Hepatocyte (in vitro differentiated cells): ENCODE measurements at places on chromosomes 4 and X. TPM values are rescaled to one million over a fixed set of nuclear protein-coding genes. Genes with fewer than 3 reads are reported as not detected.
A peak's percentile ranks its signal among the peaks of the same experiment; 100 is the strongest.

DNA sequence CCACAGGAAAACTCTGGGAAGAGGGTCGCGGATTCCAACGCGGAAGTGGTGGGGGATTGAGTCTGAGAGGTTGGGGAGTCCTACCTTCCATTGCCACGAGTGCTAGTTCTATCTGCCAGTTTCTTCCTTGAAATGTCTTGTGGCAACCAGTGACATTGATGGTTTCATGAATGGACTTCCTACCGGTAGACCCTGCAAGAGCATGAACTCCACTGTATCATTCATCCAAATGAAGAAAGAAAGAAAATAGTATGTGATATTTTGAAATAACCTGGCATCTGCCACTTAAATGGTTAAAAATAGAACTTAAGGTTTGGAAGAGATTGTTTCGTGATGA, 1.1 kb upstream of the SLC10A7 start:
- H3K4me1 ChIP-seq = peaks cover 14% of the 10 kb centered on the region
- no peaks in the 10 kb centered on the region for H3K36me3 ChIP-seq
- H3K4me3 ChIP-seq = peak overlapping the region; percentile 84
- DNase-seq = no peak

DNA sequence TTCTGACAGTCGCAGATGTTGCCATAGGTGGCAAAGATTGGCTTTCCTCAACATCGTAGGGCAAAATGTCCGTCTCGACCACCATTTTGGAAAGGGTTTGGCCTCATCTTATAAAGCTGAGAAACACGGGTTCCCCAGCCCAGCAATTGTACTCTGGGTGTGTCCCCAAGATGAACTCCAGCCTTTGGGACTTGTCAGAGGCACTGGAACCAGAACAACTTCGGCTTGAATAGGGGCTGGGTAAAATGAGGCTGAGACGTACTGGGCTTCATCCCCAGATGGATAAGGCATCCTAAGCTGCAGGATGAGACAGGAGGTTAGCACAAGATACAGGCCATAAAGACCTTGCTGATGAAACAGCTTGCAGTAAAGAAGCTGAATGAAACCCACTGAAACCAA, 151.9 kb downstream of the CRLF2 start:
- H3K4me3 ChIP-seq = no peak overlapping the region
- no peaks in the 10 kb centered on the region for H3K4me1 ChIP-seq
- H3K36me3 ChIP-seq = no peaks in the 10 kb centered on the region
- no peak overlapping the region for H3K27ac ChIP-seq
- no peak for DNase-seq

GRCh38 chr4:6601661-6602250, 26.8 kb downstream of the MAN2B2 start:
- no peak overlapping the region for H3K27ac ChIP-seq
- H3K27me3 ChIP-seq = no peaks in the 10 kb centered on the region
- H3K4me1 ChIP-seq = no peaks in the 10 kb centered on the region
- H3K36me3 ChIP-seq = no peaks in the 10 kb centered on the region
- no peak overlapping the region for H3K4me3 ChIP-seq

GRCh38 chrX:134753718-134754008, 95.4 kb upstream of the PLAC1 start:
- H3K27ac ChIP-seq = peak overlapping the region; percentile 23
- no peak overlapping the region for H3K4me3 ChIP-seq
- no peaks in the 10 kb centered on the region for H3K4me1 ChIP-seq
- no peak for DNase-seq
- H3K36me3 ChIP-seq = no peaks in the 10 kb centered on the region
- H3K27me3 ChIP-seq = no peaks in the 10 kb centered on the region

DNA sequence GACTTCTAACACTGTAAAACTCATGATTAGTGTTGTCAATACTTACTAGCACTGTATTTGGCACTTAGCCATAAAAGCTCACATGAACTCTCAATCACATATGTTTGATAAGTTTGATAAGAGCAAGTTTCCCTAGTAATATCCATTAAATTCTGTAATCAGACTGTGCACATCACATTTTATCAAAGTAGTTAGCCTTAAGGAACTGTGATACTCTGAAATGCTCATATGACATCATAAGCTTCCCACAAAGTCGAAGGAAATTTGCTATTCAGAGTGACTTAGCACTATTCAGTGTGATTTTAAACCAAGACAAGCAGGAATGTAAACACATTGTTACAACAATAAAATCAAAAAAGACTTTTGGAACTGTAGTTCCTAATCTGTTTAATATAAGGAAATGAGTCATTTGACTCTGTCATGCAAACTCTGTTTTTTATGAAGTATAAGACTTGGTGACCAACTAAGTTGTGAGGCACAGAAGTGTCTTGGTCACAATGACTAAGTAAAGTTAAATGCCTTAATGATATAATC, 6.7 kb downstream of the SLC7A11 start:
- DNase-seq = no peak
- H3K36me3 ChIP-seq = no peaks in the 10 kb centered on the region
- no peak overlapping the region for H3K4me3 ChIP-seq
- H3K27me3 ChIP-seq = no peaks in the 10 kb centered on the region

- no peak overlapping the region for H3K27ac ChIP-seq
- no peaks in the 10 kb centered on the region for H3K36me3 ChIP-seq
- no peaks in the 10 kb centered on the region for H3K4me1 ChIP-seq
- peak; percentile 74 for DNase-seq
- H3K27me3 ChIP-seq = no peaks in the 10 kb centered on the region
- H3K4me3 ChIP-seq = no peak overlapping the region
Measured at GRCh38 chr4:26459054-26459755, 31.1 kb downstream of the CCKAR start.

DNA sequence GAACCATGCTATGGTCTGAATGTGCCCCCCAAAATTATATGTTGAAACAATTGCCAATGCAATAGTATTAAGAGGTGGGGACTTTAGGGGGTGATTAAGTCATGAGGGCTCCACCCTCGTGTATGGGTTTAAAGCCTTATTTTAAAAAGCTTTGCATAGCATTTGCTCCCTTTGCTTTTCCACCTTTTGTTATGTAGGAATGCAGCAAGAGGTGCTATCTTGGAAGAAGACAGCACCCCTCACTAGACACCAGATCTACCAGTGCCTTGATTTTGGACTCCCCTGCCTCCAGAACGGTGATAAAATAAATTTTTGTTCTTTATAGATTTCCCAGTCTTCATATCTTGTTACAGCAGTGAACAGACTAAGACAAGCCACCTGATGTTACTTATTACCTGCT, 23.3 kb upstream of the NPNT start:
- no peak overlapping the region for H3K4me3 ChIP-seq
- no peaks in the 10 kb centered on the region for H3K4me1 ChIP-seq
- no peaks in the 10 kb centered on the region for H3K36me3 ChIP-seq
- no peak overlapping the region for H3K27ac ChIP-seq

DNA sequence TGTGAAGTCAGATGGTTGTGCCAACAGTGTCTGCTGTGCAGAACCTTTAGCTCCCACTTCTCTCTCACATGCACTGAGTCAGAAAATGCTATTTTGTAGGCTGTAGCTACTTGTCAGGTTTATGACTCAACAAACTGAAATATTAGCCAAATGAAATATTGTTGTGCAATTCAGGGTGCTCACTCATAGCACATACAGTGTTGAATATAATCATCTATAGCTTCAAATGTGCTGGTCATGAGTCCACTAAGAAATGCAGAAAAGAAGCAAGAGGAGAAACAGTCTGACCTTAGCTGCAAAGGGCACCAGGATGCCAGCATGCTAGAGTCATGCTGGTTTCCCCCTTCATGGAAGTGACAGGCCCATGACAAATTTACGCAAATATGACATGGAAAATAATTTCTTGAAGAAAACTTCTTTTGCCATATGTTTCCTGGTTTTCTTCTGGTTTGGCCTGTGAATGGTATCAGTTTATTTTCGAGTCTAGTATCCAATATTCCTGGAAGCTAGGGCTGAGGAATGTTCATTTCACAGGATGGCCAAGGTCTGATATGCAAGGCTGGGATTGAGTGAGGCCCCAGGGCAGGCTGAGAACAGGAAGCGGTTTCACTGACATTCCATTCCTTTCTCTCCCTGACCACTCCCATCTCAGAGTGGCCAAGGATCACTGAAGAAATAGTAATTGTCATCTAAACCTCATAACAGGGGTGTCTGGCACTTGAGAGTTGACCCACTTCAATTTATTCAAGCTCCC, 10.3 kb upstream of the CXCL2 start:
- peak overlapping the region; percentile 90 for H3K27ac ChIP-seq
- H3K27me3 ChIP-seq = no peaks in the 10 kb centered on the region
- no peak overlapping the region for H3K4me3 ChIP-seq
- H3K36me3 ChIP-seq = no peaks in the 10 kb centered on the region

GRCh38 chr4:1237981-1238675, 10.8 kb downstream of the CTBP1 start:
- no peaks in the 10 kb centered on the region for H3K27me3 ChIP-seq
- H3K4me1 ChIP-seq = peaks cover 23% of the 10 kb centered on the region
- no peak overlapping the region for H3K27ac ChIP-seq
- no peaks in the 10 kb centered on the region for H3K36me3 ChIP-seq

DNA sequence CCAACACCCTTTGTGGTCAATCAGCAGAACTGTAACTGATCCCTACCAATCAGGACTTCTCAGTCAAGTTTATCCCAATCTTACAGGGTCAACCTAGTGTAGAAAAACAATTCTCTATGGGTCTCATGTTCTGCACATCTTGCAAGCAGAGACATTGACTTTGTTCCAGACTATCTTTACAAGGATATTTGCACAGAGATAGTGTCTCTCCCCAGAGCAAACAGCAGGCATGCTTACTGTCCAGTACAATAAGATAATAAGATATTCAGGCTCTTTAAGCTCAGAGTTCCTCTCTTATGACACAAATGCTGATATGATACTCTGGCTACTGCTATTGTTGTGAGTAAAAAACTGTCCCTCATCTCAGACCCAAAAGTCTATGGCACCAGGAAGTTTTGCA, 53.2 kb downstream of the ACSL4 start:
- no peaks in the 10 kb centered on the region for H3K36me3 ChIP-seq
- DNase-seq = no peak
- no peaks in the 10 kb centered on the region for H3K27me3 ChIP-seq

DNA sequence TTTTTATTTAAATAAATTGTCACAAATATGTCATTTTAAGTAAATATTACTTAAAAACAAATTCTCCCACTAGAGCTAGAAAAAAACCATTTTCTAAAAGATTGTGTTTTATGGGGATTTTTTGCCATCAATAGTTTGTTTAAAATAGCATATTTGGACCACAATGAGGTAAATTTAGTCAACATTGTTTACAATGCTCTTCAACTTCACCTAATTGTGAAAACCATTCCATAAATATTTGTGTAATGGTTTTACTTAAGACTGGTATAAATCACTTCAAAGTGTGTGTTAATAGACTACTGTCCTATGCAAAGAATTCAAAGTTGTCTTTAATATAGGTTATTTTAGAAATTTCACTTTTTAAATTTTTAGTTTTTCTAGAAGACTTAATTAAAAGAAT, 1004.2 kb downstream of the PCDH18 start:
- H3K4me1 ChIP-seq = no peaks in the 10 kb centered on the region
- no peaks in the 10 kb centered on the region for H3K27me3 ChIP-seq
- H3K27ac ChIP-seq = no peak overlapping the region
- no peak for DNase-seq

DNA sequence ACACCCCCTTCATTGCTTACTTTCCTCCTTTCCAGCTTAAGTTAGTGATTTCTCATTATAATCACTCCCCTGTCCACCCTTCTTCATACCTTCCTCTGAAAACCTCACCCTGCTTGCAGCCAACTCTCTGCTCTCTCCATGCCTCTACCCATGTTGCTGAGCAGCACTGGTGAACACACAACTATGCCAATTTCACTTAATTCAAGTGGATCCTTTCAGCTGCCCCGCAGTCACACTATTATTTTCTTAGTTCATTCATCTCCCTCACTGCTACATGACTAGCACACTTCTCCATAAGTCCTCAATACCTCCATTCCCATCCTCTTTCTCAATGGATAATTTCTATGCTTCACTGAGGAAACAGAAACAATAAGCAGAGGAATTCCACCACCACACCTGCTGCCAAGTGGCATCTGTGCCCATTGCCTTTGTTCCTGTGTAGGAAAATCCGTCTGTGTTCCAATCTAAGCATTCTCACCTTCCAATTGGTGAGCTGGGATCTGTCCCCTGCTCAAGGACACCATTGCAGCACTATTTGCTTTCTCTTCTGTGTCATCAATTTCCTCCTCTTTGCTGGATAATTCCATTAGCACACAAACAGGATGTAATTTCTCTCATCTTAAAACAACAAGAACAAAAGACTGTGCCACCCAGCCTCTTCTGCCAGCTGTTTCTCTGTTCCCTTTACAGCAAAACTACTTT, 25.2 kb upstream of the PRSS48 start:
- peaks cover 5% of the 10 kb centered on the region for H3K4me1 ChIP-seq
- DNase-seq = no peak
- no peak overlapping the region for H3K4me3 ChIP-seq
- no peak overlapping the region for H3K27ac ChIP-seq
- H3K27me3 ChIP-seq = no peaks in the 10 kb centered on the region

- no peak for DNase-seq
- H3K4me1 ChIP-seq = no peaks in the 10 kb centered on the region
- no peak overlapping the region for H3K27ac ChIP-seq
- H3K27me3 ChIP-seq = no peaks in the 10 kb centered on the region
Measured at GRCh38 chrX:96098471-96098870, 586.2 kb upstream of the DIAPH2 start.

DNA sequence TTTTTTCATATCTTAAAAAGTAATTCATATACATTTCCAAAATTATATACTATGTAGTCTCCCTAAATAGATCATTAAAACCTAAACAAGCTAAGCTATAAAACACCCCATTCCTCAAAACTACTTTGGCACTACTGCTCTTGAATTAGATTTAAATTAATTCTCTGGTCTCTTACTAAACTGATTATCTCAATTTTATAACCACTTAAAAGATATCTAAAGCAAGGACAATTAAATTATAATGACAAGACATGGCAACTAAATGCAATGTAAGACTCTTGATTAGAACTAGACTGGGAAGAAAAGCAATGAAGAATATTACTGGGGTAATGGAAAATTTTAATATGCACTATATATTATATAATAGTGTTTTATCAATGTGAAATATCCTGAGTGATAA, 27.9 kb downstream of the TMEM184C start:
- DNase-seq = no peak
- no peaks in the 10 kb centered on the region for H3K36me3 ChIP-seq
- H3K27ac ChIP-seq = no peak overlapping the region
- H3K27me3 ChIP-seq = no peaks in the 10 kb centered on the region
- no peaks in the 10 kb centered on the region for H3K4me1 ChIP-seq

SPANXD gene
- total RNA-seq = not detected in 2 replicates

PNMA6A gene
- 4.5 and 10.2 TPM in 2 replicates for total RNA-seq

GC gene
- total RNA-seq = 1,037 and 1,211 TPM in 2 replicates

VSIG4 gene
- 5.3 and 8.8 TPM in 2 replicates for total RNA-seq

SPANXN4 gene
- total RNA-seq = not detected in 2 replicates

CHIC1 gene
- total RNA-seq = 15.9 and 16.9 TPM in 2 replicates

GPC4 gene
- 9.2 and 11.8 TPM in 2 replicates for total RNA-seq

KCND1 gene
- 0.64 and 0.87 TPM in 2 replicates for total RNA-seq
